Endothelial cell (in vitro differentiated cells): ENCODE measurements at places on chromosomes 4 and X.

GRCh38 chrX:130082244-130083106 is 27.8 kb downstream of the ELF4 start:
- no peak for DNase-seq
- no peak overlapping the region for H3K27ac ChIP-seq
- H3K4me1 ChIP-seq = peaks cover 21% of the 10 kb centered on the region
- peaks cover 2% of the 10 kb centered on the region for H3K27me3 ChIP-seq

DNA sequence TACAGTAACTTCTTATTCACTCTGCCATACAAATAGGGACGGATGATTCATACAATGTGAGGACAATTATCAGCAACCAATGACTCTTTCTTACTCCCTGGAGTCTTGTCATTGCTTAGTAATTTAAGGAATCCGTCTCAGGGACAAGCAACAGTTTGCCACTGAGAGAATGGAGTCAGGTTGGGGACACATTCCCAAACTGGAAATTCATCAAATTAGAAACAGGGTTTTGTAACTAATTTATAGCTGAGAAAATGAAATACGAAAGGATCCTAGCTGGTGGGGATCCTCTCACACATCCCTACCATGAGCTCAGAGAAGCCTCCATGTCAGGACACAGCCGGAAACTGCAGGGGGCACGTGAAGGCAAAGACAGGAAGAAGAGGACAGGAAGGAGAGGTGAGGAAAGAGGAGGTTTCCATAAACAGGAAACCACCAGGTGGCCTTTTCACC is 50.4 kb upstream of the KDR start:
- H3K36me3 ChIP-seq = no peaks in the 10 kb centered on the region
- H3K4me3 ChIP-seq = peak overlapping the region; percentile 56
- H3K27ac ChIP-seq = peak overlapping the region; percentile 100
- H3K4me1 ChIP-seq = peaks cover 69% of the 10 kb centered on the region
- DNase-seq = peak; percentile 45

DNA sequence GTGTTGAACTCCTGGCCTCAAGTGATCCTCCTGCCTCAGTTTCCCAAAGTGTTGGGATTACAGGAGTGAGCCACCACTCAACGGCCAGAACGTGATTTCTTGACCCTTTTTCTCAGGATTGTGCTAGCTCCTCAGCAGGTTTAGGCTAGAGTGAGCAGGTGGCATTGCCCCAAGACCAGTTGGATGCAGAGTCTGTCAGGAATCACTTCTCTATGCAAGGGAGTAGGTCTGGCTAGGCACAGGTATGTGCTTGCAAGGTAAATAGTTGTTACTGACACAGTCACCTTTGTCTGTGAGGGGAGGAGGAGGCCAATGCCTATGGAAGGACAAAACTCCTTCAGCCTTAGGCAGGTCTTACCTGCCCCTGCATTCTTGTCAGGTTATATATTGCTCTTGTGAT is 24.2 kb downstream of the SLC25A5 start:
- H3K27ac ChIP-seq = no peak overlapping the region
- DNase-seq = no peak
- no peak overlapping the region for H3K4me3 ChIP-seq
- H3K4me1 ChIP-seq = no peaks in the 10 kb centered on the region

GRCh38 chr4:82423245-82424054 is 6.8 kb downstream of the HNRNPDL start:
- no peak for DNase-seq
- peaks cover 31% of the 10 kb centered on the region for H3K4me1 ChIP-seq
- peak overlapping the region; percentile 70 for H3K4me3 ChIP-seq
- peaks cover 52% of the 10 kb centered on the region for H3K36me3 ChIP-seq
- no peak overlapping the region for H3K27ac ChIP-seq
- peaks cover 4% of the 10 kb centered on the region for H3K27me3 ChIP-seq

DNA sequence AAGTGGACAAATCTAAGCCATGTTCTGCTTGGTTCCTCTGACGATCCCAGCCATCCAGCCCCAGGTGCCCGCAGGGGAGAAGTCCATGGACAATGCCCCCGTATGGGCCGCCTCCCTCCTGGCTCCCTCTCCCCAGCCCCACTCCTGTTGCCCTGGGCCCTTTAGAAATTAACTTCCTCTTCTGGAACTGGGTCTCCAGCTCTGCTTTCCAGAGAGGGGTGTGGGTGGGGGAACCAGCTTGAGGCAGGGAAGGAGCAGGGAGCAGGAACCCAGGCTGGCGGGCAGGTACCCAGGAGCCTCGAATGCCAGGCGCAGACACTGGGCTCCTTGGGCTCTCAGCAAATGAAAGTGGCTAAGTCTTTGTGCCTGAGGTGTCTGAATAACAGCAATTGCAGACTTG is 12.7 kb upstream of the ABLIM2 start:
- no peak overlapping the region for H3K4me3 ChIP-seq
- peaks cover 9% of the 10 kb centered on the region for H3K27me3 ChIP-seq
- peaks cover 3% of the 10 kb centered on the region for H3K4me1 ChIP-seq
- H3K36me3 ChIP-seq = no peaks in the 10 kb centered on the region

DNA sequence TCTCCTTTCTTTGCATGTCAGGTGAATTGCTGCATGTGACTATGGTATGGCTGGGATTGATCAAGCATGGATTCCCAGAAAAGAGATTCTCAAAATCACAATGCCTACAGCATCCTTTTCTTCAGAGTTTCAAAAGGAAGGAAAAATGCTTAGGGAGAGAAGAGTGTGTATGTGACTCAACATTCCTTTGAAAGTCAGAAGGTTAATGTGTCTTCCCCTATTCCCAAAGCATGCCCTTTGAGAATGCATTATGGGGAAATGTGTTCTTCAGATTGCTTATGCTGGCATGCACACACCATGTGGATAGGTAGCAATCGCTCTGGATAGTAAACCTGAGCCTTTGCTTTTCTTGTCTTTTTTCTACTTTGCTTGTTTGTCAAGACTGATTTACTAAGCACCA is 78.5 kb downstream of the ELOVL6 start:
- peaks cover 4% of the 10 kb centered on the region for H3K27me3 ChIP-seq
- no peak overlapping the region for H3K27ac ChIP-seq
- H3K4me1 ChIP-seq = peaks cover 20% of the 10 kb centered on the region
- no peak overlapping the region for H3K4me3 ChIP-seq
